Stimulated activated CD8-positive, alpha-beta memory T cell treated with anti-CD3 and anti-CD28 coated beads, Interleukin-15, amount 100 ng/mL, for 1 hour (primary cell): ENCODE measurements at places on chromosomes 11 and 22.
A peak's percentile ranks its signal among the peaks of the same experiment; 100 is the strongest.

- no peak for DNase-seq
These were observed 17.4 kb upstream of the OR10A5 start for GRCh38 chr11:6828103-6828502.

- DNase-seq, result no peak
These were observed 358.4 kb downstream of the BUD13 start for GRCh38 chr11:116414357-116414880.

- no peak for DNase-seq
These were observed 154.1 kb downstream of the CTTN start for GRCh38 chr11:70552167-70553150.

DNA sequence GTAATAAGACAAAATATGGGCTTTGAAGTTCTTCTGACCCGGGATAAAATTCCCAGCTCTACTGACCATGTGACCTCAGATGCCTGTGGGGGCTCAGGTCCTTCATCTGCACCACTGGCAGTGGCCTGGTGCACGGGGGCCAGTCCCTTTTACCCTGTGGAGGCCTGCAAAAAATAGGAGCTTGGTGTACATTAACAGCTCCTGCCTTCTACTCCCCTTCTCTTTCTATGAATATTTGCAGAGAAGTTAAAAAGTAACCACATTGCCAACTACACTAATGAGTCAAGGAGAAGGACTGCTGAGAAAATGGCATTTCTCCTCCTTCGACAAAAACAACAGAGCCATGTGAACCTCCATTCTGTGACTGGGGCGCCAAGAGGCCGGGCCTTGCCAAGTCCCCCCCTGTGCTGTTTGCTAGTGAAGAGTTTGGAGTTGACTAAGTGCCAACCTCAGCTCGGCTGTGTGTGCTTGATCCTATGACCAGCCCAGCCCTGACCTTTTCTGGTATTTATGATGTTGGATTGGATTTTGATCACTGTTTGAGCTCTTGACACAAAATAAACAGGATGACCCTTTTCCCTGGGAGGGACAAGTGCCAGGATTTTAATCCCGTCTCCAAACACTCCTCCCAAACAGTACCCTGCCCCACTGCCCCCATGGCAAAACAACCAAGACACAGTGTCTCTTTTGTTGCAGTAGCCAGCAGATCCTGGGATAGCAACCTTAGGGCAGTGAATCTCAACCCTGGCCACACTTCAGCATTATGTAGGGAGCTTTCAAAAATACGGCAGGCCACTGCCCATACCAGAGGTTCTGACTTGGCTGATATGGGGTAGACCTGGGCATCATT, 380.1 kb downstream of the LARGE1 start:
- DNase-seq, result no peak

DNA sequence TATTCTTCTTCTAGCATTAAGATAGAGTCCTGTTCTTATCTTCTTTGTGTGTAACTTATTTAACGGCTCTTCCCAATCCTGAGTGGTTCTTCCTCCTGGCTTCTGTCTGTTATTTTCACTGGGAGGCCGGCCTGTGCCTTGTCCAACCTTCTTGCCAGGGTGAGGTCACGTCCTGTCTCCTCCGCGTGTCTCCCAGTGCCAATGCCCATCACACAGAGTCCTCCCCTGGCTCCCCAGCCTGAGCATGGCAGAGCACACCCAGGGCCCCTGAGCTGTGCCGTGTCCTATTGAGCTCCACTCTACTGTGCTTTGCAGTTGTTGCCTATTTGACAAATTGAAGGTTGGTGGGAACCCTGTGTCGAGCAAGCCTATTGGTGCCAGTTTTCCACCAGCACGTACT, 487.3 kb downstream of the BRD1 start:
- no peak for DNase-seq

GRCh38 chr11:10122326-10123197, 171.5 kb downstream of the SBF2 start:
- no peak for DNase-seq

- no peak for DNase-seq
These were observed 19.3 kb downstream of the RFPL1 start for GRCh38 chr22:29457730-29458129.

DNA sequence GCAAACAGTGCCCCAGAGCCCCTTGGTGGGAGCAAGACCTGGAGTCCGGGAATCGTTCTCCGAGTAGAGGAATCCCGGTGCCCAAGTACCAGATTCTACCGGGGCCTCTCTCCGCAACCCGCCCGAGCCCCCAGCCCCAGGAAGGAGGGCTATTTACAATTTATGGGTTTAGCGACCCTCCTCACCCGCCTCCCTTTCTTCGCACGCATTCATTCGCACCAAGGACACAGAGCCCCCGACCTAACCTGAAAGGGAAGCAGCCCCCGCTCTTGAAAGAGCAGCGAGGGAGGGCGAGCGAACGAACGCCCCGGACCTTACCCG, 628 bp downstream of the LRP4 start:
- DNase-seq, result no peak

DNA sequence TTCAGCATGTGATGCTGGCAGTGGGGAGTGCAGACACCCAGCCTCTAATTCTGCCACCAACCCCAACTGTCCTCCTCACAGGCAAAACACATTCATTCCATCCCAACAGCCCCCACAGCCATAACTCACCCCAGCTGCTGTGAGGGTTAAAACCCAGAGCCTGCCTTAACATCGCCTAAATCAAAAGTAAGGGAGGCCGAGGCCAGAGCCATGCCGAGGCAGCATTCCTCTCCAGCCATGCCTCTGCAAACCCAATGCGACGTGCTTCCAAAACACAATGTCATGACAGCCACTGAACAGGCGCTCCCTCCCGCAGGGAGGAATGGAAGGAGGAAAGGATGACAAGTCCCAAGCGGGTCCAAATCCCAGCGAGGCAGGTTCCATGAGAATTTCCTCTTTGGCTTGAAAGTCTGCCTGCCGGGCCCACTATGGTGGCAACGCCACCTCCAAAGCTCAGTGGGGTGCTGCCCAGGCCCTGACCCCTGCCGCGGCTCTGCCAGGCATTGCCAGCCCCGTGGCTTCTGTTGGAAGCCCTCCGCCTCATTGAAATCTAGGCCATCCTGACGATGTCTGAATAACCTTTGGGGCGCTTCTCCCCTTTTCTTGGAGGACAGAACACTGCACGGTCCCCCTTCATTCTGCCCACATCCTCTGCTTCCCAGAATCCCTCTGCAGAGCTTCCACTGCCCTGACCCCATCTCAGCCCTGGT, 472.3 kb downstream of the BRD1 start:
- no peak for DNase-seq

DNA sequence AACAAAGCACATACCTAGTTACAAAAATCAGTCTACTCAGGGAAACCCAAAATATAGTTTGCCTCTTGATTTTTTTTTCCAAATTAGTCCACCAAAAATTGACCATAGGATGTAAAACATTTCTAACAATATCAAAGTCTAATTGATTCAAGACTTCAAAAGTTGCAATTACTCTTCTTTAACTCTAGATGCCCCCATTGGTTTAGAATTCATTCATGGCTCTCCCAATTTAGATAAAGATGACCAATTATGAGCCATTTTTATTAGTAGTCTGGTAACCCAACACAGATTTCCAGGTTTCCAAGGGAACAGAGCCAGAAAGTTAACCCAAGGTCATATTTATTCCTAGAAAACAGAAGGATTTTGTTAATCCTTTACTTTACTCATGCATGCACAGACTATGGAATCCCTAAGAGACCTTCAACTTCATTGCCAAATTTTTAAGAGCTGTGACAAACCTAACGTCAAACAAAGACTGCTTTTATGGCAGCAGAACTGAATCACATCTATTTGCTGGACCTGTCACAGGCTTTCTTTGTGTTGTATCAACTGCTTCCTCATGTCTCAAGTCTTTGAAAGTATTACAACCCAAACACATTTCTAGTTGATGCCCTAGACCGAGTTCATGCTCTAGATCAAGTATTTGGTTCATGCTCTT, 55.3 kb downstream of the C22orf42 start:
- no peak for DNase-seq

GRCh38 chr22:21003782-21004181, 1.9 kb upstream of the THAP7 start:
- no peak for DNase-seq

DNA sequence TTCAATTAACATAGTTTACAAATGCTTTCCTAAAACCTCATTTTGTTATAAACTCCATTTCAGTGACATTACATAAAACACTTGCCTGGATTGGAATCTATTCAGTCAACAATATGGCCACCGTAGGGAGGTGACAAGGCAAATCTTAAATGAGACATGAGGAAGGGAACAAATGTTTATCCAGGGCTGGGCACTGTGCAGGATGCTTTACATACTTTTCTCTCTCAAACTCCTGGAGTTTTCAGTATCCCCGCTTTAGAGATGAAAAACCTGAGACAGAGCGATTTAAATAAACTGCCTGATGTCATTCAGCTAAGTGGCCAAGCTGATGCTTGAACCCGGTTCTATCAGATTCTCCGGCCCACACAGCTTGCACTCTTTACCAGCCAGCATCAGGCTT, 259.9 kb downstream of the CADM1 start:
- no peak for DNase-seq

GRCh38 chr11:46127150-46127638, 5.9 kb upstream of the PHF21A start:
- DNase-seq, result peak; percentile 10

- no peak for DNase-seq
These were observed 35.9 kb downstream of the ARAP1 start for GRCh38 chr11:72716290-72716689.

DNA sequence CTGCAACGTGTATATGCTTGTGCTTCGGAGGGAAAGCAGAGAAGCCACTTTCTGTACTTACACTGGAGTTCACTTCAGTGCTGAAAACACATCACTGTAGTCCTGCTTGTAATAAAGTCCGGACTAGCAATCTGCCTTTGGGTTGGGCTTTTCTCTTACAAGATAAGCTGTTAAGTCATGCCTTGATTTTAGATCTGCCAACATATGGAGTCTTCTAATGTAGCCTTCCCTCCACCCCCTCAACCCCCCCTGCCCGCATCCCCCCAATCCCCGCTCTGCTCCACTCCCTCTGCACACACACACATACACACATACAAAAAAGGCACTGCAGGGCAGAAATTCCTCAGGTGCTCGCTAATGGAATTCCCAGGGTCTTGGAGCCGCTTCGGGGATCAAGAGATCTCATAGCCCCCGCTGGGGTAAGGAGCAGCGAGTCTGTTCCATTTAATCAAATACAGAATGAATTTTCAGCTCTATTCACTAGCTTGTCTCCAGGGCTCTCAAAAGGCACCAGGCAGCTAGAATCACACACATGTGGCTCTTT, 3.4 kb downstream of the CDON start:
- no peak for DNase-seq

DNA sequence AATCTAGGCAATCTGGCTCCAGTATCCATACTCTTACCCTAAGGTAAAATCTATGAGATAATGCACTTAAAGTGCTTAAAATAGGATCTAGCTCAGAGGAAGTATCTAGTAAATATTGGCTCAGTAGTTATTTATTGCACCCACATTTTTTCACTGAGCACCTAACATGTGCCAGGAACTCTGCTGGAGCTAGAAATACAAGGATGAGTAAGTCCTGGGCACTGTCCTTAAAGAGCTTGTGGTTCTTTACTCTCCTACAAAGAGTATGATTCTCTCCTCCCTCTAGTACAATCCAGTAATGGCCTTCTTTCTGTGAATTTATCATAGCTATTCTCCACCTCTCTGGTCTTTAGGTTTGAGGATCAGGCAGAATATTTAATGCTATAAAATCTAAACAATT, 59.2 kb downstream of the DEUP1 start:
- DNase-seq, result no peak

- DNase-seq, result no peak
These were observed 295.1 kb downstream of the MIAT start for GRCh38 chr22:26952451-26953011.

DNA sequence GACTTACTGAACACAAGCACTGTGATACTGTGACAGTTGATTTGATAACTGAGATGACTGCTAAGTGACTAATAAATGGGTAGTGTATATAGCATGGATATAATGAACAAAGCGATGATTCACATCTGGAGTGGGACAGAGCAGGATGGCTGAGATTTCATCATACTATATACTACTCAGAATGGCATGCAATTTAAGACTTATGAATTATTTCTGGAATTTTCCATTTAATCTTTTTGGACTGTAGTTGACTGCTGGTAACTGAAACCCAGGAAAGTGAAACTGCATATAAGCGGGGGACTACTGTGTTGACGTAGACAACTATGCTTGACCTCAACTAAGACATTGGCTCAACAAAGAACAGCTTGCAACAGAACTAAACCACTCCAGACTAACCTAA, 20.0 kb upstream of the NUCB2 start:
- DNase-seq, result no peak

DNA sequence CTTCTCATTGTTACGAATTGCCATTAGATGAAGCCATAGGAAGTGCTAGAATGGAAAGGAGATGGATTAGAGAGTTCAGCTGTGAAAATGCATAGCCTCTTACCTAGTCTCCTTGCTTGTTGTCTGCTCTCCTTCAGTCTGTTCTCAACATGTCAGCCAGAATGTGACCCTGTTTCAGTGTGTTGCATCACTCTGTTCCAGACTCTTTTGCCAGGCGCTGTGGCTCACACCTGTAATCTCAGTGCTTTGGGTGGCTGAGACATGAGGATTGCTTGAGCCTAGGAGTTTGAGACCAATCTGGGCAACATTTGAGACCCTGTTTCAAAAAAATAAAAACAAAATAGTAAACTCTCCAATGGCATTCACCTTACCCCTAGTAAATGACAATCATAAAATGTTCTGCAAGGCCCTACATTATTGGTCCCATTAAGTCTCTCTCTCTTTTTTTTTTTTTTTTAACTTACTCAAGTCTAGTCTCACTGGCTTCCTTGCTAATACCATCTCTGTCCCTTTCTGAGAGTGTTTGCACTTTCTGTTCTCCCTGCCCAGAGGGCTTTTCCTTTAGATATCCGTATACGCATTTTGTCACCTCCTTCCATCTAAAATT, 39.4 kb downstream of the CYP2R1 start:
- no peak for DNase-seq

DNA sequence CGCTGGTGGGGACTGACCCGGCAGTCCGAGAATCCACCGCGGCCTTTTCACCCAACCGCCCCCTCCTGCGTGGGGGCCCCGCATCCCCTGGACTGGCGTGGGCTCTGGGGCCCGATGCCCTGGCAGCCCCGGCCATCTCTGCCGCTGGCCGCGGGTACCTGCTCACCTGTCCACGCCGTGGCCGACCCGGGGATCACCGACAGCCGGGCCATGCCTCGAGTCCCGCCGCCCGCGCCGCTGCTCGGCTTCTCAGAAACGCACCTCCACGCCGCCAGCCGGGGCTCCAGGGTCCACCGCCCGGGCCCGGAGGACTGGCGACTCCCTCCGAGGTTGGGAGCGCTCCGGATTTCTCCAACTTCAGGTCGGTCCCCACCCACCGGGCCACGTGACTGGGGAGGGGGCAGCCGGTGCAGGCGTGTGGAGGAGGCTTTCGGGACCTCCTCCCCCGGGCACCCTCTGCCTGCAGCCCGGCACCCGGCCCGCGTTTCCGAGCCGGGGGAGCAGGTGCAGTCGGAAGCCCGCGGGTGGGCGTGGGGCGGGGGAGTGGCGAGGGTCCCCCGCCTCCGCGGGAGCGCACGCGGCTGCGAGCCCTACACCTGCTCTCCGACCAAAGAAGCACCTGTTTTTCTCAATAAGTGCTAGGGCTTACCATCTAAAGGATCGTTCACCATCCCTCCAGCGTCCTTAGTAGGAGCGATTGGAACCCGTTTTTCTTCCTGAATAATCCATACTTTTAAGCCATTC, 554 bp upstream of the NRIP3 start:
- no peak for DNase-seq

GRCh38 chr11:8934742-8935488, 2.2 kb upstream of the C11orf16 start:
- DNase-seq, result no peak
